Chondrocyte (in vitro differentiated cells): ENCODE measurements at places on chromosomes 1 and 21.
A peak's percentile ranks its signal among the peaks of the same experiment; 100 is the strongest.

GRCh38 chr1:165235155-165235776 is 121.2 kb downstream of the LMX1A start:
- DNase-seq = no peak

- DNase-seq = no peak
Observed at GRCh38 chr1:981491-981954, 370 bp downstream of the PERM1 start.

- no peak for DNase-seq
Observed at GRCh38 chr1:54088385-54088784, 35.0 kb downstream of the TCEANC2 start.

DNA sequence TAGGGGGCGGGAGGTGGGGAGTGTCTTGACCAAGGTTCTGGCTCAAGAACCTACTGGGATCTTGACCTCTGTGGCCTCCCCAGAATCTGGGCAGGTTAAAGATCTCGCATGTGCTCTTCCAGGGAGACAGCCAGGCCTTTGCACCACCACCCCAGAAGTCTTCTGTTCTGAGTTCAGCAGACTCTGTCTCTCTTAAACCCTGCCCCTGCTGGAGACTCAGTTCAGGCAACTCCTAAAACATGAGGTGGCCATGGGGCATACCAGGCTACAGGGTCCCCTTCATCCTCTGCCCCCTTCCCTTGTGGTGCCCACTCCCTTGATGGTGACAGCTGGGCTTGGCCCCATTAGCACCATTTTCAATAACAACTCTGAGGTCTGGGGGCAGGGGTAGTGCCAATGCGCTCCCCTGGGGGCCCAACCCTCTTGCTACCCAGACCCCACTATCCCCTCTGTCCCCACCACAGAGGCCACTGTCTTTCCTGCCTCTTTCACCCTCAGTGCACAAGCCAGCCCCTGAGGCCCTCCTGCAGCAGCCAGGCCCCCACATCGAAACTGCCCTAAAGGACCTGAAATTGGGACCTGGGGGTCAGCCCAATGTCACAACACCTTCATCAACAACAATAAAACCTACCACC is 132.7 kb upstream of the RUNX3 start:
- peak; percentile 58 for DNase-seq

DNA sequence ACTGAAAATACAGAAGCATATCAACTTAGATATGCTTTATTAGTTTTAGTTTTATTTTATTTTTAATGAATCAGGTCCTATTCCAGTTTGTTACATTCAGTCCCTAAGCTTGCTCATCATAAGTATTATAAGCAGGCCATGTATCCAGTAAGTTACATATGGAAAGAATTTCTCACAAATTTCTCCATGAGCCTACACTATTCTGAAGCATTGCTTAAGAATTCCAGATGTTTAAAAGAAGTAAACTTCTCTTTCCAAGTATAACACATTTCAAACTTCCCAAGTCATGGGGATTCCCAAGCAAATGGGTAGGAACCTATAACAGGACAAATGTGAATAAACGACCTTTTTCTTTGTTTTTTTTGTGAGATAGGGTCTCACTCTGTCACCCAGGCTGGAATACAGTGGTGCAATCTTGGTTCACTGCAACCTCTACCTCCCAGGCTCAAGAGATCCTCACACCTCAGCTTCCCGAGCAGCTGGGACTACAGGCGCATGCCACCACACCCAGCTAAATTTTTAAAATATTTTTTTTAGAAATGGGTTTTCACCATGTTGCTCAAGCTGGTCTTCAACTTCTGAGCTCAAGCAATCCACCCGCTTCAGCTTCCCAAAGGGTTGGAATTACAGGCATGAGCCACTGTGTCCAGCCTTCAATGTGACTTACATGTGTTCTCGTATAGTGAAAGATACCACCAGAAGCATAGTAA is 39.0 kb downstream of the ST7L start:
- no peak for DNase-seq

DNA sequence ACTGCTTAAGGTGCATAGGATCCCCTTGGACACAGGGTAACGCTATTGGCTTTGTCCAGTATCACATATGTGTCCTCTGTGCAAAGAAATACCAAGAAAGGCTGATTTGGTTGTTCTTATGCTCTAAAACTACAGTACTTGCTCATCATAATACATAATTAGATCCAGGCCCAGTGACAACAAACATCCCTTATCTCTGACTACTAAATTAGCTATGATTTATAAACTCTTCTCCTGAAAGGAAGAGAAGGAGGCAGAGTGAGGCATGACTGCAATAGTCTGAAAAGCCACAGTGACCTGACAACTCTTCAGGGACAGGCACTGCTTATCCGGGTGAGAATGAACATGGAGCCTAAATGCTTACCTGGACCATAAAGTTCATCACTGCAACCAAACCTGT is 30.7 kb downstream of the MGST3 start:
- no peak for DNase-seq

DNA sequence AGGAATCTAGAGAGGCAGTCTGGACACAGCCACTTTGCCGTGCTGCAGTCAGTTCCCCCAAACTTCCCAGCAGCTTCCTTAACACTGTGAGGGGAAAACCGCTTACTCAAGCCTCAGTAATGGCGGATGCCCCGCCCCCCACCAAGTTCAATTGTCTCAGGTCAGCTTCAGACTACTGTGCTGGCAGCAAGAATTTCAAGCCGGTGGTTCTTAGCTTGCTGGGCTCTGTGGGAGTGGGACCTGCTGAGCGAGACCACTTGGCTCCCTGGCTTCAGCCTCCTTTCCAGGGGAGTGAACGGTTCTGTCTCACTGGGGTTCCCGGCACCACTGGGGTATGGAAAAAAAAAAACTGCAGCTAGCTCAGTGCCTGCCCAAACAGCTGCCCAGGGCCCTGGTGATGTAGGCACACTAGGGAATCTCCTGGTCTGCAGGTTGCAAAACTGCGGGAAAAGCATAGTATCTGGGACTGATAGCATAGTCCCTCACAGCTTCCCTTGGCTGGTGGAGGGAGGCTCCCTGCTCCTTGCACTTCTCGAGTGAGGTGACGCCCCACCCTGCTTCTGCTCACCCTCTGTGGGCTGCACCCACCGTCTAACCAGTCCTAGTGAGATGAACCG is 23.7 kb upstream of the HFM1 start:
- DNase-seq = no peak

DNA sequence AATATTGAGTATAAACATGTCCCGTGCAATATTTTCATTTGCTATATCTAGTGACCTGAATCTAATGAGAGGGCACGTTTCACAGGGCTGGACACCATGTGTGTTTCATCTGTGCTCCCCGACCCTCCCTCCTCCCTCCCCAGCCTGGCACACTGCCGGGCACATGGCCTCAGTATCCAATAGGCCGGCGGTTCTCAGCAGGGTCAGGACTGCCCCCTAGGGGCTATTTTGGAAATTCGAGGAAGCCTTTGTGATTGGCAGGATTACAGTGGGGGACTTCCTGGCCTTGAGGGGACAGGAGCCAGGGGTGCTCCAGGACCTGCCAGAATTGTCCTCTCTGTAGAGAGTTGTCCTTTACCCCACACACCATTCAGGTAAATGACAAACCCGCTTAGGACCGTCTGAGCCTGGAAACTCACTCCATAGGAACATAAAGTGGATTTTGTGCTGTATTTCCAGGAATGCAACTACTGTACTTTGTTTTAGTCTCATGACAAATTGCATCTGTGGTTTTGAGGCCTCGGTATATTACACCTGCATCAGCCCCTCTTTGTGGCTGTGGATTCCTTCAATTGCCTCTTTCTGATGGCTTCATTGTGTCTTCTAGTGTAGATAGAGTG is 109.5 kb upstream of the SIM2 start:
- no peak for DNase-seq

GRCh38 chr1:53107090-53107489 is 35.3 kb downstream of the SLC1A7 start:
- DNase-seq = no peak

- DNase-seq = no peak
Observed at GRCh38 chr1:11057477-11057876, 2.3 kb downstream of the SRM start.

DNA sequence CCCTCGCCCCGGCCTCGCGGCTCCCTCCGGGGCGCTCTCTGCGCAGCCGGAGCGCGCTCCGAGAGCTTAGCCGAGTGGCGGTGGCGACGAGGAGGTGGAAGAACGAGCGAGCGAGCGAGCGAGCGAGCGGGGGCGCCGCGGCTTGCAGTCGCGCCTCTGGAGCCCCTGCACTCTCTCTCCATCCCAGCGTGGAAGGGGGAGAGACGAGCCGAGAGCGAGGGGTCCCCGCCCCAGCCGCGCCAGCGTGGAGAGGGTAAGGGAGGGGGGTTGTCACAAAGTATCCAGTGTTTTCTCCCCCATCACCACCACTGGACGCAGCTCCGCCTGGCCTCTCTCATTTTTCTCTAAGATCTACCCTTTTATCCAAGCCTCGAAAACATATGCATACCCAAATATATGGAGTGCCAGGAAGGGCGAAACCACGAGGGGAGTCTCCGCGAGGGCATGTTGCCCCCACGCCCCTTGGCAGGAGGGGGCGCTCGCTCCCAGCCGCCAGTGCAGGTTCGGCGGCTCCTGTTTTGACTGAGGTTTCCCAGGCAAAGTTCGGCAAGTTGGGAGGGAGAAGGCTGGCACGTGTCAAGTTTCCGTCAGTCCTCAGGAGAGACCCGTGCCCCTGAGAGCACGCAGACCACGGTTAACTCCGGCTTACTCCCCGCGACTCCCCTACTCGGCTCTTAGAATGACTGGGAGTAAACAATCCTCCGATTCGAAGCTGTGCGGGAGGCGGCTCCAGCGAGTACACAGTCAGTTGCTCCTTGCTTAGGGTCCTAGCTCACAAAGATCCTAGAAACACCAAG is 569 bp upstream of the DAB1 start:
- no peak for DNase-seq

DNA sequence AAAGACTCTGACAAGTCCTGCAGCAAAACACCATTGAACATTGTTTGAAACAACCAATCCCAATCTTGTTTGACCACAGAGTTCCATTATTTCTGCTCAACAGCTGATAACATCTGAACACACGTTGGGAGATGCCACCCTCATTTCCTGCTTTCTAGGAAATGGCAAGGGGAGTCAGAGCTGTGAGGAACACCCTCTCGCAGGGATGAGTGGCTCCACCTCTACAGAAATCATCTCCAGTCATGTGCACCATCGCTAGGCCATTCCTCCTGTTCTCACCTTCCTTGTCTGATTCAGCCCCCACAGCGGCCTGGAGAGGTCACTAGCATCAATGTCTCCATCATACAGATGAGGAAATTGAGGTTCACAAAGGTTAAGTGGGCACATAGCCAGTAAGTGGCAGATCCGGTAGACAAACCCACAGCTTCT is 22.4 kb upstream of the RUNX3 start:
- no peak for DNase-seq

DNA sequence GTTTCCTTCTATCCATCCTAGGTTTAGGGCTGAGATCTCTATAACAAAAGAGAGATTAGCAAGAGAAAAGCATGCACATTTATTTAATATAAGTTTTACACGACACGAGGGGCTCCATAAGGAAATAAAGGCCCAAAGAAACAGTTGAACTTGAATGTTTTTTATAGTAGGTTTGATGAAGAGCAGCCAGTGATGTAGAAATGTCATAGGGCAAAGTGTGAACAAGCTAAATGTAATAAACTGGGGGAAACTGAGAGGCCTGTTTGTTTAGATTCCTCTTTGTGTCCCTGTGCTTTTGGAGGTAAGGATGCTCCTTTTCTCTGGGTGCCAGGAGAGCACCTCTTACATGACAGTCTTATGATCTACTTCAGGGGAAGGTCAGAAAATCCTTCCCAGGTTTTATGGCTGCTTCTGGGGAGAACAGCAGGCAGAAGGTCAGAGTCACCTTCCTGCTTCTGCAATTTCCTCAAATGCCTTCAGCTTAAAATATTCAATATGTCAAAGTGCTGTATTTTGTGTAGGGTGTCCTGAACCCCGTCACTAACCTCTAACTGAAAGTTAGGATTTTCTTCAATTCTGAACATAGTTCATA is 9.5 kb upstream of the HORMAD1 start:
- no peak for DNase-seq
